Tibial nerve (tissue), 4 donors: ENCODE measurements at places on chromosomes 4 and X. TPM values are rescaled to one million over a fixed set of nuclear protein-coding genes. Genes with fewer than 3 reads are reported as not detected.

Gene RTL3
- 0.59 TPM for total RNA-seq

- no peak for DNase-seq
Observed at GRCh38 chrX:49829016-49829415, at the start of gene PAGE4. PAGE4 (plus strand) TSS chrX:49829303; CDS start chrX:49830429, 1,126 bp downstream.

GRCh38 chr4:107757283-107757682, 37.2 kb upstream of the PAPSS1 start:
- DNase-seq = no peak

- no peak for DNase-seq
Observed at GRCh38 chrX:117959045-117959444, 157.6 kb downstream of the KLHL13 start.

DNA sequence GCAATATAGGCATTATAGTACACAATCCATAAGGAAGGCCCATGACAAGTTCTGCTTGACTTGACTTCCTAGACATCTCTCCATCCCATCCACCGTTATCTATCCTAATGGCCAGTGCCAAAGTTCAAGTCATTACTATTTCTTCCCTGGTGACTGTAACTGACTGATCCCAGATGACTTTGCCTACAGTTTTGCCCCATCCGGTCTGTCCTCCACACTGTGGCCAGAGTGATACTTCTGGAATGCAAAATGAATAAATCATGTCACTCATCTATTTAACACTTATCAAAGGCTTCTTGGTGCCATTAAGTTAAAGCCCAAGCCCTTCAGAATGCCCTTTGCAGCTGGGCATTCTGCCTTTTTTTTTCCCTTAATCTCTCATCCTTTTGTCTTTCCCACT, 130.8 kb downstream of the PPARGC1A start:
- no peak for DNase-seq

DNA sequence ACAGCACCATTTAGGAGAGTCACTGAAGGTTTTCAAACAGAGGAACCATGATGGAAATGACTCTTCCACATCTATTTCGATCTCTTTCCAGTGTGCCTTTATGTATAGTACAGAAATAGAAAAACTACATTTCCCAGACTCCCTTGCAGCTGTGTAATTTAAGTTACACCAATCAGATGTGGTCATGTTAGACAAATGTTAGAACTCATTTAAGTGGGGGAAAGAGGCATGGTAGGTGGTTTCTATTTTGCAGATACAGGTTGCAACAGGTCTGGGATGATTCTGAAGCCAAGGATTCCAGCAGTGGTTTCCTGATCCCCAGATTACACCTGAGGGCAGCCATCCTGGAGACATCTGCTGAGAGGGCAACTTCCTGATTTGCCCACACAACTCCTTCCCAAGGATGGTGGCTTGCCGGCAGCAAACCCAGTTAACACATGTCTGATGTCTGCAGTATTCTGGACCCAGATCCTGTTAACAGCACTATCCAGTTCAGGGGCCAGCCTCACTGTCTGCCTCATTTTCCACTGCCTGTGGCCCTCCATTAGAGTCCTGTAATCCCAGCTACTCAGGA, 38.7 kb upstream of the PDK3 start:
- no peak for DNase-seq

Gene P2RY8
- total RNA-seq = 1.2 TPM

Gene GPRIN3
- 4.7 TPM for total RNA-seq

- no peak for DNase-seq
Observed at GRCh38 chr4:81876106-81876505, 404.4 kb upstream of the RASGEF1B start.

DNA sequence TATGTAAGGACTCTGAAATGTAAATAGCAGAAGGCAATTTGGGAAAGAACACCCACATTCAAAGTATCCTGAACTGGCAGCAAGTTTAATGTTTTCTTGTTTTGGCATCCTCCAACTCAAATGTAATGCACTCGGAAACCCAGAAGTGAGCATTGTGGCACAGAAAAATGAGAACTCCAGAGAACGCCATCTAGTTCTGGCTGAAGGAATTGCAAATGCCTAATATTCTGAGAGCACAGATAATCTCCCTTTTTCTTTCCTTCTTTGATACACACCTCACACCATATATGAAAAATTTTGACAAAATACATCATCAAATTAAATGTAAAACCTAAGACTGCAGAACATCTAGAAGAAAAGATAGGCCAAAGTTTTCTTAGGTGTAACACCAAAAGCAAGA, 52.1 kb downstream of the PWWP3B start:
- no peak for DNase-seq

Gene CORIN
- not detected for total RNA-seq

GRCh38 chrX:45505214-45505613, 304.5 kb upstream of the DIPK2B start:
- DNase-seq = no peak

DNA sequence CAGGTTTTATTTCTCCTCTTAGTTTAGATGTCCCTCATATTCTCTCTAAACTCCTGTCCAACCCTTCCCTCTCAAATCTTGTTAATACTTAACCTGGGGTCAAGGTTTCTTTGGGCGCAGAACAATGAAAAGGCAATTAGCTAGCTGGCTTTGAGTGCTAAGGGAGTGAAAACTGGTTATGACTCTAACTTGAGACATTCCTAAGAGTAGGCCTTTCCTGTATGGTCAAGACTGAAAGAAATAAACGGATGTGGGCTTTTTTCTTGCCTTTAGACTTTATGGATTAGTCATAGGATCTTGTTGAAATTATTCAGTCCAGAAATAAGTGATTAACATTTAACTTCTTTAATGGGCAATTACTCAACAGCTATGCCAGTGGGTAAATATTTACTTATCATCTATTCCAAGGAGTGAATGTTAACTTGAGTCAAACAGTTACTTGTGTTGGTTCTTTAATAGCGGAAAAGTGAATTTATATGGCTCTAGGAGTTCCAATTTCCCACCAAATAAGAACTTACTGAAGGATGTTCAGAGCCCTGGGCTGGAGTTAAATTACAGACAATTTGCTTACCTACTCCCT, 141.7 kb upstream of the SCML1 start:
- DNase-seq = no peak

GRCh38 chrX:110409925-110410324, 51.3 kb downstream of the RTL9 start:
- no peak for DNase-seq

- no peak for DNase-seq
Observed at GRCh38 chr4:2177443-2178093, 64.4 kb downstream of the HAUS3 start.

Gene PGM2
- total RNA-seq = 14.7 TPM

DNA sequence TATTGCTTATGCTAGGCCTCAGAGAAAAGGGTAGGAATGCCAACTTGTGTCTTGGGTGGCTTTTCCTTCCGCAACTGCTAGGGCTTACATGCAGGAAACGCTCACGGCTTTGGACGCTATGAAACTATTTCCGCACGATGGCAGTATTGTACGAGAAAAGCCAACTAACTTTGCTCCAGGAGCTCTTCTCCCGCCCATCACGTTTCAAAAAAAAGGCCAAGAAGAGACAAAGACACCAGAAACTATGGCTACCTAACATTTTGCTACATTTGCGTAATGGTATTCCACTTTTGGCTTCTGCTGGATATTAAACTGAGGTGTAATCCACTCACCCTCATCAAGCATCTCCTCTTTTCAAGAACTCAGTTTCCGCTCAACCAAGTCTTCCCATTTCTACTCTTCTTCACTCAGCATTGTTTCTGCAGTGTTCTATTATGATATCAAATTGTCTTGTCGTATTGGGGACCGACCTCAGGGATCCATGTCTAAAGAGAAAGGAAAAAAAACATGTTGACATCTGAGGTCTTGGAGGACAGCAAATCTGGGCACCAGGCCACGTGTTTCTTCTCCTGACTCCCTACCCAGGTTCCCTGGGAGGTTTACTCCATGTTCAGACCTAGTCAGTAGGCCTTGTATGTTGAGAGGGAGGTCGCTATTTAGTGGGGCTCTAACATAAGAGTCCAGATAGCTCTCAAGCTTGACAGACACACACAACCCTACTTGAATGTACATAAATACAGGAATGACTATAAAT, 239.4 kb upstream of the STK26 start:
- no peak for DNase-seq

GRCh38 chr4:18021470-18021719, 160 bp downstream of the LCORL start:
- DNase-seq = peak; percentile 6

Gene P2RY4
- 0.60 TPM for total RNA-seq

- peak; percentile 22 for DNase-seq
Observed at GRCh38 chr4:185792384-185793115, 19.4 kb downstream of the SORBS2 start.

GRCh38 chr4:112386071-112386470, 88.9 kb downstream of the ALPK1 start:
- no peak for DNase-seq

DNA sequence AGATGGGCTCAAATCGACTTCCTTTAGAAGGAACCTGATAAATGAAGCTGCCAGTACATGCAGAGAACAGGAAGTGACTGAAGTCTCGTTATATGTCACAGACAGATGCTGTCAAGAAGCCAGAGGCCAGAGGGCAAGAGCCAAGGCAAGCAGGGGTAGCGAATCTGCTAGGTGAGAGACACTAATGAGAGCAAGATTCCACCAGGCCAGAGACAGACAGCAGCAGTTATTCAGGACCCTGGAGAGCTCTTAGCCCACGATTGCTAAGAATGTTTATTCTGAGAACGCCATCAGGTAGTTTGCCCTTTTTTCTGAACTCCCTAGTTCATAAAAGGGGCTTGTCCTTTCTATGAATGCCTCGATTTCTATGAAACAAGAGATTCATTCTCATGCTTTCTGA, 73.7 kb downstream of the BEND2 start:
- DNase-seq = no peak

- DNase-seq = no peak
Observed at GRCh38 chrX:30973784-30974427, 84.9 kb upstream of the TAB3 start.

Gene ARSJ
- 1.8 TPM for total RNA-seq
